ENCODE measurements at places on chromosomes 5 and 9. TPM values are rescaled to one million over a fixed set of nuclear protein-coding genes. Genes with fewer than 3 reads are reported as not detected.

- H3K27me3 ChIP-seq = no peaks in the 10 kb centered on the region
- DNase-seq = no peak
- H3K4me1 ChIP-seq = no peaks in the 10 kb centered on the region
- H3K36me3 ChIP-seq = no peaks in the 10 kb centered on the region
Observed at GRCh38 chr5:38867032-38867398, 21.2 kb downstream of the OSMR start.

The C9orf153 gene
- total RNA-seq = not detected

The PCDHA13 gene
- not detected for total RNA-seq

The OR1N1 gene
- not detected for total RNA-seq
